ENCODE measurements at places on chromosomes 4 and X. TPM values are rescaled to one million over a fixed set of nuclear protein-coding genes. Genes with fewer than 3 reads are reported as not detected.

Gene WDR45
- 64.5 TPM for total RNA-seq

Gene TCEAL6
- total RNA-seq = not detected

Gene OPN1MW
- not detected for total RNA-seq

Gene GPR50
- not detected for total RNA-seq

Gene SYTL5
- total RNA-seq = not detected

Gene FSTL5
- total RNA-seq = not detected

Gene TLR10
- not detected for total RNA-seq

Gene CCDC110
- total RNA-seq = 0.98 TPM

Gene SERTM2
- not detected for total RNA-seq

Gene USP26
- total RNA-seq = not detected

Gene FAT1
- 97.8 TPM for total RNA-seq

Gene WDFY3
- 56.8 TPM for total RNA-seq

Gene TLR6
- 2.0 TPM for total RNA-seq

Gene SLC9B1
- 0.34 TPM for total RNA-seq

Gene SYNPO2
- 9.0 TPM for total RNA-seq

Gene CLNK
- not detected for total RNA-seq

Gene STATH
- total RNA-seq = not detected

Gene PHOX2B
- total RNA-seq = not detected

Gene HELT
- total RNA-seq = not detected

Gene NOX1
- total RNA-seq = not detected

Gene FAM9B
- total RNA-seq = not detected

Gene TMEM255A
- not detected for total RNA-seq

Gene TLR8
- total RNA-seq = not detected

Gene ZRSR2
- 2.6 TPM for total RNA-seq

Gene RAI2
- total RNA-seq = 0.20 TPM

Gene CACNA1F
- total RNA-seq = not detected

Gene ZNF275
- 10.2 TPM for total RNA-seq

Gene RAB33B
- total RNA-seq = 8.6 TPM

Gene AWAT2
- total RNA-seq = not detected

Gene EVC
- 96.1 TPM for total RNA-seq

Gene PASD1
- not detected for total RNA-seq

Measured in cardiac ventricle fibroblast (primary cell).